ENCODE measurements at places on chromosomes 2 and 18. TPM values are rescaled to one million over a fixed set of nuclear protein-coding genes. Genes with fewer than 3 reads are reported as not detected.

Gene RFTN2
- 22.8 TPM for total RNA-seq

Gene RAB17
- 0.41 TPM for total RNA-seq

Gene PAX8
- total RNA-seq: under 0.01 TPM

Gene CNGA3
- 1.2 TPM for total RNA-seq

Gene NYAP2
- 14.3 TPM for total RNA-seq

Gene GNAL
- 92.9 TPM for total RNA-seq

Gene MAP2
- total RNA-seq: 678 TPM

Gene MOCOS
- total RNA-seq: 0.41 TPM

DNA sequence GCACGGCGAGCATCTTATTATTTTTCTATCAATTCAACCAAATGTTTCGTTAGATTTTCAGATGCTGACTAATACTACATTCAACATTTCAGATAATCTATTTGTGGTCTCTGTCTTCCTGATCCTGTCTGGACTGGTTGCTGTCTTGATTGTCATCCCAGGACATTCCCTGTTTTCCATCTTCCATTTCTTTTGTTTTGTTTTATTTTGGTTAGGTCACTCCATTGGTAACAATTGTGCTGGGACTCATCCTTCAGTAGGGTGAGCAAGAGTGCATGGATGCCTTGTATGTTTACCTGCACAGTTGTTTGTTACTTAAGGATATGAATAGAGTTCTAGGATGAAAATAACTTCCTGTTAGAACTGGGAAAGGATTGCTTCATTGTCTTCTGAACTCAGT, 55.9 kb upstream of the ACYP2 start:
- no peak for DNase-seq

GRCh38 chr18:697800-698199, 14.6 kb downstream of the ENOSF1 start:
- no peak for DNase-seq

DNA sequence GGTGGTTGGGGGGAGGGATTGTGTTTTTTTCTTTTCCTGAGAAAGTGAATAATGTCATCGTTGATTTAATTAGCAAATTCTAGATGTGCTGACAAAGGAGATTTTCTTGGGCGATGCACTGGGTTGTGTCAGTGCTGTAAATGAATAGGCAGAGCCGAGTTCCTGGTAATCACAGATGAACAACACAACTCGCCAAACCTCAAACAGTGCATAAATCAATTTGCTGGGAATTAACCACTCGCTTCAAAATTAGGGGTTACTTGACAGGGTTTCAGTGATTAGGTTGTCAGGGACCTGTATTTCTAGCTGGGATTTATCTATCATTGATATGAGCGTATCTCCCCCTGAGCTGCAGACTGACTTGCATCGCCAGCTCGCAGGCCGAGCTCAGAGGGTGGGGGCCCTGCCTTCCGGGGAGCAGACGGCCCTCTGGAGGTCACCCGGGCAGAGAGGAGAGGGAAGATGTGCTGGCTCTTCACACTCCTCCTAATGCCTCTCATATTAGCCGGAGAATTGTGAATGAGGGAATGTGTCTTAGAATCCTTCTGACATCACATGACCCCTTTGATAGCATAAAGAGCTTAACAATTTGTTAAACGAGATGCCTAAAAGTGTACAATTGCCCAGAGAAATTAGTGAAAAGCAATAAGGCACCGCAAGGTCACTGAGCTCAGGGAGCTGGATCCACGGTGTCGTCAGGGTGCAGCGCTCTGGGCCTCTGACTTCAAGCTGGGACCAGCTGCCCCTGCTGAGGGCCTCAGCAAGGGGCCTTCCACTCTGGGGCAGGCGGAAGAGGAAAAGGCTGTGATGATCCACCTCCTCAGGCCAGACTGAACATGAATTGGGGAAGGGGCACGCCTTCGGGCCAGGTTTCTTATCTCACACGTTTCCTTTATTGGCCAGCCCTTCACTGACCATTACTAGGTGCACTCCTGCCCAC, 48.9 kb downstream of the SMIM21 start:
- no peak for DNase-seq

GRCh38 chr2:158912765-158913164, 55.7 kb upstream of the TANC1 start:
- DNase-seq: no peak

DNA sequence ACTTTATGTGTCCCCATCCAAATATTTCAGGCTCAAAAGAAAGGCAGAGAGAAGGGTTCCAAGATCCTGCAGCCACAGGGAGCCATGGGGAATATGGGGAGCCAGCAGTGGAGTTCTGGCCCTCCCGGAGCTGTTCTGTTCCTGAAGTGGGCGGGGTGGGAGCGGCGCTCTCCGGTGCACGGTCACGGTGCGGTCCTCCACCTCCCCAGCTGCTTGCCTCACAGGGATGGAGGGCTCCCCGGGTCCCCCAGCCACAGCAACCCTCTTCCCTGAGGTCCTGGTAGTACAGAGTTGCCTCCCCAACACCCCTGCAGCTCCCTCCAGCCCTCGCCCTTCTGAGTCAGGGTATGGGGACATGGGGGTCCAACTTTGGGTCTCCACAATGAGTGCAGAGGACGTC, 26.2 kb upstream of the SNED1 start:
- no peak for DNase-seq

- DNase-seq: no peak
Observed at GRCh38 chr2:61762292-61762691, 91.6 kb downstream of the FAM161A start.

GRCh38 chr2:86393521-86394491, 47.4 kb upstream of the KDM3A start:
- no peak for DNase-seq

GRCh38 chr2:111196435-111196834, 75.7 kb downstream of the BCL2L11 start:
- no peak for DNase-seq

GRCh38 chr2:3575534-3576262, 638 bp downstream of the RPS7 start:
- no peak for DNase-seq

DNA sequence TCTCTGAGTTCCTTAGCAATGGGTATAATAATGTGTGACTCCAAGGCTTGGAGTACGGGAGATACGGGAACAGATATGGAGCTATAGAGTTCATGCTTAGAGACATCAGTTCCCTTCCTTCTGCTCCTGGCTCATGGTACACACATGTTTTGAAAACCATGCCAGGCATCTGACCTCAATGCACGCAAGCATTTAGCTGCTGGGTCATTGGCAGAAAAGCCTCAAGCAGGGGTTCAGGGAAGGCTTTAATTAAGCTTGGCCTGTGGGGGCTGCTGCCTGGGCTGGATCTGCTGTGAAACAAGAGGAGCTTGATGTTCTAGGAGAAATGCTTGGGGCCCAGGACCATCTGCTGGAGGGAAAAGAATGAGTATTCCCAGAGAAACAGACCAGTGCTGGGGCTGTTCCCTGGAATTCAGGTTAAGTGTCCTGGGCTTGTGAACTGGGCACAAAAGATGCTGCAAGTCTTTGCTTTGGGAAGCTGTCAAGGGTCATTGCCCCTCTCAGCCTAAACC, 3.2 kb downstream of the ALLC start:
- DNase-seq: no peak

- no peak for DNase-seq
Observed at GRCh38 chr2:97966545-97967215, 29.1 kb downstream of the TMEM131 start.

DNA sequence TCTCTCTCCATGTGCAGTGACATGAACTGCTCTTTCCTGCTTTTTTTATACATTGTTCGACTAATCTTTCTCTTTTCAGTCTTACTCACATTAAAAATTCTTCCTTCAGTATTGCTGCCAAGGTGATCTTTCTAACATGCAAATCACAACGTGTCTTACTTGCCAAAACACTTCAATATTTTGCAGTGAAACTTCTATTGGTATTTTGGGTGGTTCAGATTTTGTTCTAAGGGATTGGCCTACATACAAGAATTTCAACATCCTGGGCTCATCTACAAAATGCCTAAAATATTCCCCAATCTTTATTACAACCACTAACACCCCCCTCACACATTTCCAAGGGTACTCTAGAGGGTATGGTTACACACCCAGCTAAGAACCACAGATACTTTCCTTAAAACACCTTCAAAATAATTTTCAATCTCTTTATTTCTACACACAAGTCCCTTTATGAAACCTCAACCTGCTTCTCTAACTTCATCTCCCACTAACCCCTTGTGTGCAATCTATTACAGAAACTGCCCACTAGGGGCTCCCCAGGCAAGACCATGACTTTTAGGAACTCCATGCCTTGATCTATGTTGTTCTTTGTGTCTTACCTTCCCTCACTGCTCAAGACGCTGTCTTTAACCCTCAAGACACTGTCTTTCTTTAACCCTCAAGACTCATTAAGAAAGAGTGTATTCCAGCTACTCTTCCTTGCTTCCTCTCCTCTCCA, 50.9 kb downstream of the COL3A1 start:
- no peak for DNase-seq

- DNase-seq: no peak
Observed at GRCh38 chr2:213868526-213868925, 542.3 kb upstream of the VWC2L start.

DNA sequence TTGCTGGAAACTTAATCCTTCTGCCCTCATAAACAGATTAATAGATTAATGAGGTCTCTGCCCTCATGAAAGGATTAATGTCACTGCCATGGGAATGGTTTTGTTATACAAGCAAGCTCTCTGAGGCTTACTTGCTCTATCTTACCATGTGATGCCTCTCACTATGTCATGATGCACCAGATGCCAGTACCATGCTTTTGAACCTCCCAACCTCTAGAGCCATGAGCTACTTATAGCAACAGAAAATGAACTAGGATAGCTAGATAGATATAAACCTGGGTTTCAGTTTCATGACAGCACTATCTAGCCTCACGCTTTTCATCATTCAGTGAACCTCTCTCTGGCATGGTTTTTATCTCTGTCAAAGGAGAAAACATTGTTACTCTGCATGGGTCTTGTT, 371.6 kb upstream of the LRP1B start:
- DNase-seq: no peak

DNA sequence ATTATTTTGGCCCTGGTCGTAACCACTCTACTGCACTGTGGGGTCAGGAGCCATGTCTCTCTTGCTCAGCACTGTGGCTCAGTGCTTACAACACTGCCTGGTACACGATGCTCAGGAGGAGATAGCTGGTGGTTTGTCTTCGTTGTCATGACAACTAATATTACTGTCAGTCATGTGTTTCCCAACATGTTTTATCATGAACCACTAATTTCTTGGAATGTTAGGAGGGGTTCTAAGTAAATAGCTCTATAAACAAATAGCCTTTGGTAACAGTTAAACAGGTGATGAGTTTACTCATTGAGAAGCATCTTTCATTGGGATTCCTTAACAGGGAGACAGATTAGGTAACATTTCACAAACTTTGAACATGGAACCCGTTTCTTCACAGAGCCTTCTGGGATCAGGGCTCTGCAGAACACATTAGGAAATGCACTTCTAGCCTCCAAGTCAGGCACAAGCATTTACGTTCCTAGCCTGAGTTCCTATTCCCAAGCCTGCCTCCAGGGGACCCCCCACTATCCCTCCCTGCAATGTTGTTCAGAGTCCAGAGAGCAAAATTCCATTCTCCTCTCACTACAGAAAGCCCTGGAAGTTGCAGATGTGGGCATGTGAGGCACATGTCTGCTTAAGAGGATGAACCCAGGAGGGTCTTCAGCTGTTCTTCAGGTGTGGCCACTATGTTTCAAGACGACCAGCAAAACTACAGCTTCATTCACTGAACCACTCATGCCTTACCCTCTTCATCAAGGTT, 6.4 kb upstream of the RBM44 start:
- DNase-seq: no peak
